ENCODE measurements at places on chromosomes 7 and 10.

- H3K27me3 ChIP-seq: peaks cover 5% of the 10 kb centered on the region
- DNase-seq: no peak
- no peak overlapping the region for H3K27ac ChIP-seq
- no peak overlapping the region for H3K4me3 ChIP-seq
- no peaks in the 10 kb centered on the region for H3K36me3 ChIP-seq
These were observed 80.8 kb downstream of the TMEM106B start for GRCh38 chr7:12291870-12292269.

- no peaks in the 10 kb centered on the region for H3K4me1 ChIP-seq
- DNase-seq: no peak
- H3K27me3 ChIP-seq: no peaks in the 10 kb centered on the region
- H3K36me3 ChIP-seq: peaks cover 59% of the 10 kb centered on the region
These were observed 77.1 kb downstream of the NRF1 start for GRCh38 chr7:129688503-129689222.

GRCh38 chr7:3244241-3244814 lies 56.7 kb upstream of the SDK1 start:
- H3K4me3 ChIP-seq: no peak overlapping the region
- no peaks in the 10 kb centered on the region for H3K27me3 ChIP-seq
- DNase-seq: no peak
- no peaks in the 10 kb centered on the region for H3K36me3 ChIP-seq
- no peak overlapping the region for H3K27ac ChIP-seq

DNA sequence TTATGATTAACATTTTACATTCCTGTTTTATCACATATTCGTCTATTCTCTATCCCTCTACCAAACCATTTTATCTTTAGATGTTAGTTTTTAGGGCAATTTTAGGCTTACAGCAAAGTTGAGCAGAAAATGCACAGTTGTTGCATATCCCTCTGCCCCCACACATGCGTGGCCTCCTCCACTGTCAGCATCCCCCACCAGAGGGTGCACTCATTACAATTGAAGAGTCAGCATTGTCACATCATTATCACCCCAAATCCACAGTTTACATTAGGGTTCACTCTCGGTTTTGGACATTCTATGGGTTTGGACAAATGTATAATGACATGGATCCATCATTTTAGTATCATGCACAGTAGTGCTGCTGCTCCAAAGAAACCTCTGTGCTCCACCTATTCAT lies 86.4 kb downstream of the WDR37 start:
- no peak overlapping the region for H3K27ac ChIP-seq
- H3K27me3 ChIP-seq: peaks cover 4% of the 10 kb centered on the region
- H3K4me1 ChIP-seq: no peaks in the 10 kb centered on the region

DNA sequence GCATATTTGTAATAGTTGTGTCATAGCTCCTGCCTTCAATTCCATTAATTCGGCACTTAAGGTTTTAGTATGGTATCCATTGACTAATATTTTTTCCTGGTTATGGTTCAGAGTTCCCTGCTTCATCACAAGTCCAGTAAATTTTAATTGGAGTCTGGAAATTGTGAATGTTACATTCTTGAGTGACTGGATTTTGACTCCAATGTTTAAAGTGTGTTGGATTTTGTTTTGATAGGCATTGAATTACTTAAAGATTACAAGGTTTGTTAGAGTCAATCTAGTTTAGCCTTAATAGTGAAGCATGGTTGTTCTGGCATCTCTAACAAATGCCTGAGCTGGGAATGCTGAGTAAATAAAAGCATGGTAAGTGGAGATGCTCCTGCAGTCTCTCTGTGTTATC lies 326.6 kb upstream of the IGFBP3 start:
- no peaks in the 10 kb centered on the region for H3K36me3 ChIP-seq
- no peaks in the 10 kb centered on the region for H3K4me1 ChIP-seq
- no peak overlapping the region for H3K27ac ChIP-seq
- DNase-seq: no peak
- no peak overlapping the region for H3K4me3 ChIP-seq

DNA sequence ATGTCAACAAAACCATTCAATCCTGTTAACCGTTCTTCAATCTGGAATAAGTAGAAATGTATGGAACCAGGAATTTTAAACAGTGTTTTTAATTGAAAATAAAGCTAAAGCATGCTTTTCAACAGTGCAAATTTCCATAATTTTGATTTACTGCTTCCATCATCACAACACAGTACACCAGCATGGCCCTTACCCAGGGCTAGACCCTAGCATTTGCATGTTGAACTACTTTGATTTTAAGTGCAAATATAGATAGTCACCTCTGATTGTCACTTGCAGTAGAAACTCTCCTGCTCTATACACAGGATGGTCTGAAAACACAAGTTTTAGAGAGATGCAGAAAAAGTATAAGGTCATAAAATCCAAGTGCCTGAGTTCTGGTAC lies 12.1 kb downstream of the SKIDA1 start:
- H3K27me3 ChIP-seq: peaks cover 59% of the 10 kb centered on the region
- no peak overlapping the region for H3K27ac ChIP-seq
- no peaks in the 10 kb centered on the region for H3K36me3 ChIP-seq
- peaks cover 21% of the 10 kb centered on the region for H3K4me1 ChIP-seq
- no peak for DNase-seq

- H3K4me3 ChIP-seq: no peak overlapping the region
- peaks cover 35% of the 10 kb centered on the region for H3K4me1 ChIP-seq
- DNase-seq: no peak
- H3K27ac ChIP-seq: no peak overlapping the region
- H3K36me3 ChIP-seq: peaks cover 85% of the 10 kb centered on the region
These were observed 114.1 kb downstream of the LARP4B start for GRCh38 chr10:817371-817770.

- H3K36me3 ChIP-seq: peaks cover 75% of the 10 kb centered on the region
- DNase-seq: no peak
- H3K27ac ChIP-seq: no peak overlapping the region
- no peaks in the 10 kb centered on the region for H3K4me1 ChIP-seq
- H3K4me3 ChIP-seq: no peak overlapping the region
These were observed 15.5 kb downstream of the TUBGCP2 start for GRCh38 chr10:133292919-133293809.

DNA sequence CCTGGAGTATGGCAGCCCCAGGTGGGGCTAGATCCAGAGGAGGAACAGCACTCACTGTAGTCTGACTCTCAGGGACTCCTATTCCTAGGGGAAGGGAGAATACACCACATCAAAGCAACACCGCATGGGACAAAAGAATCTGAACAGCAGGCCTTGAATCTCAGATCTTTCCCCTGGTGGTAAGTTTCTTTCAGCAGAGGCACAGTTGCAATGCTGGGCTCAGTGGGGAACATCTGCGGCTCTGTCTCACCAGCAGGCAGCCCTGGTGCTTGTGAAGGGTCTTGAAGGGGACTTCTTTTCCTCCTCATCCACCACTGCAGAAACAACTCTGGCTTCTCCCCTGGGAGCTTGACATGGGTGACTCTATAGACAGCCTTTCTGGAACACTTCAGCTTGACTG lies 111.2 kb upstream of the ARHGAP21 start:
- no peak overlapping the region for H3K4me3 ChIP-seq
- no peak for DNase-seq
- H3K27me3 ChIP-seq: no peaks in the 10 kb centered on the region
- no peak overlapping the region for H3K27ac ChIP-seq
- no peaks in the 10 kb centered on the region for H3K4me1 ChIP-seq

GRCh38 chr10:6273351-6273750 lies 70.6 kb downstream of the PFKFB3 start:
- no peak overlapping the region for H3K4me3 ChIP-seq
- no peak for DNase-seq
- peaks cover 1% of the 10 kb centered on the region for H3K36me3 ChIP-seq
- peaks cover 40% of the 10 kb centered on the region for H3K4me1 ChIP-seq
- peak overlapping the region; percentile 41 for H3K27ac ChIP-seq

GRCh38 chr7:123637203-123637602 lies 18.5 kb upstream of the LMOD2 start:
- no peaks in the 10 kb centered on the region for H3K36me3 ChIP-seq
- peaks cover 24% of the 10 kb centered on the region for H3K27me3 ChIP-seq
- no peak overlapping the region for H3K27ac ChIP-seq
- H3K4me3 ChIP-seq: no peak overlapping the region

DNA sequence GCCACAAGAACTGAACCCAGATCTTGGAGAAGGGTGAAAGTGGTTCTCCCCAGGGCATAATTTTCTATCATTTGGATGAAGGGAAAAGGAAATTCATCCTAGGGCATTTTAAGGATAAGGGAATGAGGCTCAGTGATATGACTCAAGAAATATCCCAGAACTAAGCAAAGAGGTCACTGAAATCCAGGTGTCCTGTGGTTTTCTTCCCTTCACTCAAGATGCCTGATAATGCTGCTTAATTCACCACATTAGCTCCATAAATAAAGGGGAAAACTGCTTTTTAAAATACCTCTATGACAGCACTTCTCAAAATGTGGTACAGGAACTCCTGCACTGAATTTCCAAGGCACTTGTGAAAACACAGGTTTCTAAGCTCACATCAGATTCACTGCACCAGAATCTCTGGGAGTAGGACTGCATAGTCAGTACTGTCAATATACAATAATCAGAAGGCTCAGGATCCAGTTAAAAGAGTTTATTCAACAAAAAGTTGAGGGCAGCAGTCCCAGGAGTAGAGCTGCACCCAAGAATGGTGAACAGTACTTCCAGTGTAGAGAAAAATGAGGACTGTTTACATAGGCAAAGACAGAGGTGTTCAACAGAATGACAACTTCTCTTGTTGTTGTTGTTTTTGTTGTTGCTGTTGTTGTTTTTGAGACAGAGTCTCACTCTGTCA lies 2.9 kb downstream of the IFIT3 start:
- no peak for DNase-seq
- no peak overlapping the region for H3K4me3 ChIP-seq
- peak overlapping the region; percentile 97 for H3K27ac ChIP-seq
- no peaks in the 10 kb centered on the region for H3K27me3 ChIP-seq

DNA sequence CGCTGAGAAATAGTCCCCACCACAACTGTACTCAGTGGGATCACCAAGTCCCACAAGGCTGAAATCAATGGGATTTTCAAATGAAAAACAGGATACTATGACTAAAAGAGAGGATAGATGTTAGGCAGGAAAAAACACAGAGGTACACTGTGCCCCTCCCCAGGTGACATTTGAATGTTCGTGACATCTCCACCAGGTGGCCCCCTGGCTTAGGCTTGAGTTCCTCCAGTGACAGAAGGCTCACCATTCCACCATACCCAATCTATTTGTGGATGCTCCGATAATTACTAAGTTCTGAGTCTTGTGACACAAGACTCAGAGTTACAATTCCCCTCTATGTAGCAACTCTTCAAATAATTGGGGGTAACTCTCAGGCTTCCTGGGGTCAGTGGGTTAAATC lies 77.5 kb upstream of the KCNMA1 start:
- no peak overlapping the region for H3K27ac ChIP-seq
- H3K4me1 ChIP-seq: peaks cover 13% of the 10 kb centered on the region
- DNase-seq: no peak
- H3K27me3 ChIP-seq: peaks cover 27% of the 10 kb centered on the region

- H3K4me3 ChIP-seq: no peak overlapping the region
- no peaks in the 10 kb centered on the region for H3K36me3 ChIP-seq
- H3K27me3 ChIP-seq: peaks cover 13% of the 10 kb centered on the region
These were observed 61.1 kb downstream of the SORBS1 start for GRCh38 chr10:95500097-95500496.

DNA sequence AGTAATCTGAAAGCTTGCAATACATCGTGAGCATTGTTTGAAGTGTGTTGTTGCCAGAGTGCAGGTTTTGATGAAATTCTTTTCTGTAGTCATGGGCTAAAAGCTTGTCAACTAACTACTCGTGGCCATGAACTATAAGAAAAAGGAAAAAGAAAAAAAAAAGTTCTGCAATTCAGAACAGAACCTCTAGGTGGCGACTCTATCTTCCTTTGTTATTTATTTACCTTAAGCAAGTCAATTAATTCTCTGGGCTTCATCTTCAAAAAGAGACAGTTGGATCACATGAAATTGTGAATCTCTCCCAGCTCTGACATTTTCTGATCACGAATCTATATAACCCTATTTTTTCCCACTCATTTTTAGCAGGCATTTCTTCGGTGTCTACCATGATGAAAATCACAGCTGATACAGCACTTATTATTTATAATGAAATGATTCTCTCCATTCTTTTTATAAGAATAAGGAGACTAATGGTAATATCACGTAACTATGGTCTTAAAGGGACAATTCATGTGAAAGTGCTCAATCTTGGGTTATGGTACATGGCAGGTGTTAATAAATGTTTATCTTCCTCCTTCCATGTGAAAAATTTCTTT lies 18.8 kb downstream of the TMEM196 start:
- H3K4me1 ChIP-seq: no peaks in the 10 kb centered on the region
- DNase-seq: no peak
- no peaks in the 10 kb centered on the region for H3K27me3 ChIP-seq
- no peak overlapping the region for H3K4me3 ChIP-seq
- H3K27ac ChIP-seq: no peak overlapping the region

- peaks cover 32% of the 10 kb centered on the region for H3K4me1 ChIP-seq
- DNase-seq: no peak
- peaks cover 90% of the 10 kb centered on the region for H3K36me3 ChIP-seq
- no peak overlapping the region for H3K4me3 ChIP-seq
These were observed 98.5 kb downstream of the CARD11 start for GRCh38 chr7:2945171-2945570.

GRCh38 chr7:117134889-117135552 lies 181.7 kb downstream of the ST7 start:
- H3K4me3 ChIP-seq: no peak overlapping the region
- peaks cover 5% of the 10 kb centered on the region for H3K36me3 ChIP-seq
- DNase-seq: no peak
- no peaks in the 10 kb centered on the region for H3K27me3 ChIP-seq
- H3K27ac ChIP-seq: no peak overlapping the region

- DNase-seq: no peak
- no peak overlapping the region for H3K4me3 ChIP-seq
- no peak overlapping the region for H3K27ac ChIP-seq
These were observed 47.3 kb upstream of the ZMIZ1 start for GRCh38 chr10:79021331-79021907.

DNA sequence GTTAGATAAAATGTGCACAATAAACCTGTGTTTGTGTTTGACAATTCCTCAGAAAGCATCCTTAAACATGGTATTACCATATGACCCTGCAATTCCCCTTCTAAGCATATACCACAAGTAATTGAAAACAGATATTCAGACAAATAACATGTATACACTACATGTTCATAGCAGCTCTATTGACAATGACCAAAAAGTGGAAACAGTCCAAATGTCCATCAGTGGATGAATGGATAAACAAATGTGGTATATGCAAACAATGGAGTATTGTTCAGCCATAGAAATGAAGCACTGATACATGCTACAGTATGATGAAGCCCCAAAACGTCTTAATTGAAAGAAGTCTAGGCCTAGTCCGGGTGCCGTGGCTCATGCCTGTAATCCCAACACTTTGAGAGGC lies 280.1 kb downstream of the OTUD1 start:
- no peaks in the 10 kb centered on the region for H3K27me3 ChIP-seq
- no peak overlapping the region for H3K27ac ChIP-seq
- DNase-seq: no peak
- H3K4me3 ChIP-seq: no peak overlapping the region

GRCh38 chr10:132737390-132738048 lies 48.4 kb downstream of the NKX6-2 start:
- H3K36me3 ChIP-seq: peaks cover 35% of the 10 kb centered on the region
- H3K4me1 ChIP-seq: no peaks in the 10 kb centered on the region
- no peaks in the 10 kb centered on the region for H3K27me3 ChIP-seq
- H3K27ac ChIP-seq: no peak overlapping the region
- no peak overlapping the region for H3K4me3 ChIP-seq
- no peak for DNase-seq

- H3K4me1 ChIP-seq: no peaks in the 10 kb centered on the region
- H3K27ac ChIP-seq: no peak overlapping the region
- no peaks in the 10 kb centered on the region for H3K27me3 ChIP-seq
- no peaks in the 10 kb centered on the region for H3K36me3 ChIP-seq
These were observed 1314.2 kb upstream of the LRRTM3 start for GRCh38 chr10:65611592-65611991.
